ENCODE measurements at places on chromosomes 12 and 14. TPM values are rescaled to one million over a fixed set of nuclear protein-coding genes. Genes with fewer than 3 reads are reported as not detected.

Gene MAP3K9
- 0.33 TPM for total RNA-seq

Gene GALNT6
- 0.74 TPM for total RNA-seq

Gene BATF
- not detected for total RNA-seq

Gene RASAL1
- not detected for total RNA-seq

- no peak for DNase-seq
Measured at GRCh38 chr14:21240417-21240816, 28.8 kb downstream of the HNRNPC start.

Data from fibroblast of the aortic adventitia (primary cell).